ENCODE measurements at places on chromosomes 16 and 17.

DNA sequence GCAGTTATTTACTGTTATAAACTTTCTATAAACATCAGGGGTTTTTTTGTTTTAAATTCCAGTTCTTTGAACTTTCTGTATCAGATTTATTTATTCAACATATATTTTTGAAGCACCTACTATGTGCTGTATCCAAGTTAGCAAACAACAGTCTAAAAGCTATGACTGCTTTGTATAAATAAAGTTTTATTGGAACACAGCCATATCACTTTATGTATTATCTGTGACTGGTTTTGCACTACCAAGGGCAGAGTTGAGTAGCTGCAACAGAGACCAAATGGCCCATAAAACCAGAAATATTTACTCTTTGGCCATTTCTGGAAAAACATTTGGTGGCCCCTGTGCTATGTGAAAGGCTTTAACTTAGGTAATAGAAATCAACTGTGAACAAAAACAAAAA is 110.2 kb upstream of the ERCC4 start:
- no peak for DNase-seq

GRCh38 chr16:85611444-85612190 is 1.5 kb upstream of the GSE1 start:
- peak; percentile 31 for DNase-seq

DNA sequence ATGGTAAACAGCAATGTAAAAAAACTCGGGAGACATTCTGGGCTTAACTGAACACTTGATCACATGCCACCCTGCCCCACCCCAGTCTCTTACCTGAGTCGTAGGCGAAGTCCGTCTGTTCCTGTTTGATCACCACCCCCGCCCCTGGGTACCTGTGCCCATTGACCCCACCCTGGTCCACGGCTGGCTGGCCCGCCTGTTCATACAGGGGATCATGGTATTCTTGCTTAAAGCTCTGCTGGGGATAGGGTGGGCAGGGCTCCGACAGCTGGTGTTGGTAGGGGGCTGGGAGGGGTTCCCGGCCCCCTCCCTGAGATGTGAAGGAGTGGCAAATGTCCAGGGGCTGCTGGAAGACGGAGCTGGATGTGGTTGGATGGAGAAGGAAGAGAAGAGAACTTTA is 13.6 kb downstream of the ETV4 start:
- DNase-seq, result no peak

DNA sequence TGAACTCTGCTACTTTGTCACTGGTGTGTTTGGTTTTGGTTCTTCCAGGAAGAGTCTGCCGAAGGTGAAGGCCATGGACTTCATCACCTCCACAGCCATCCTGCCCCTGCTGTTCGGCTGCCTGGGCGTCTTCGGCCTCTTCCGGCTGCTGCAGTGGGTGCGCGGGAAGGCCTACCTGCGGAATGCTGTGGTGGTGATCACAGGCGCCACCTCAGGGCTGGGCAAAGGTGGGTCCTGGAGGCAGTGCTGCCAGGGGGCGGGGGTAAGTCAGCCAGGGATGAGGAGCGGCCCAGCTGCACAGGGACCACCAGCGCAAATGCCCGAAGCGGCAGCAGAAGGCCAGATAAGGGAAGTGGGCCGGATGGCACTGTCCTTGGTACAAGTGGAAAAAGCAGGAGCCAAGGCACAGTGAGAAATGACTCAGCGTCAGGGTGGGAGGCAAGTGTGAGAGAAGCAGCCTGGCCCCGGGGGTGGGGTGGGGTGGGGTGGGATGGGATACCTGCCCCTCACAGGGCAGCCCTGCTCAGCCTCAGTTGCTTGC is 41.9 kb downstream of the TMEM11 start:
- no peak for DNase-seq

DNA sequence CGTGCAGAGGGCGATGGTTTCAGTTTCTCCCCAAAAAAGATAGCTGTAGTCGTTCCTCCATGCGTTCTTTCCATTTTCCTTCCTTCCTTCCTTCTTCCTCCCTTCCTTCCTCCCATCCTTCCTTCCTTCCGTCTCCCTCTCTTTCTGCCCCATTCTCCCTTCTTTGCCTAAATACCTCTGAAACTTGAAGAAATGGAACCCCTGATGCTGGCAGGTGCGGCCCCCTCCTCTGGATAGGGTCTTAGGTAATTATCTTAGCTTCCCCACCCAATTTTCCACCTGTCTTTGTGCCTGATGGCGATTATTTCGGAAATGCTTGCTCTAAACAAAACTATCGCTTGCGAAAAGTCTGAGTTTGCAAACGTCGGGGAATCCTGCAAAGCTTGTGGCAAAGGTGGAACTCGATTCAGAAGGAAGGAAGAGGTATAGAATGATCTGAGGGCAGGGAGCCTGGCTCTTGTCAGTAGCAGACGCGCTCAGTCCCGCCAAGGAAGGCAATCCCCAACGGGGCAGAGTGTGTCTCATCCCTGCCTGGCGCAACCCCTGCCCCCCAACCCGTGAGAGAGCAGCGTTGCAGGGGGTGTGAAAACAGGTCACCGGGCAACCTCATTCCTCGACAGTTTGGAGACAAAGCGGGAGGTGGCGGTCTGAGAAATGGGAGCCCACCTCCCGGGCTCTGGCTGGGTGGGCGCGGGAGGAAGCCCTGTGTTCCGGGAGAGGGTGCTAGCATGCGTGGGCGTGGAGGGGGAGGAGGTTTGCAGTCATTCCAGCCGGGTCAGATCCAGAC is 2.9 kb upstream of the CBX8 start:
- no peak for DNase-seq

- no peak for DNase-seq
Observed at GRCh38 chr16:14366974-14367707, 262.9 kb downstream of the PARN start.

GRCh38 chr16:1331712-1332617 is 1.5 kb upstream of the BAIAP3 start:
- peak; percentile 72 for DNase-seq

DNA sequence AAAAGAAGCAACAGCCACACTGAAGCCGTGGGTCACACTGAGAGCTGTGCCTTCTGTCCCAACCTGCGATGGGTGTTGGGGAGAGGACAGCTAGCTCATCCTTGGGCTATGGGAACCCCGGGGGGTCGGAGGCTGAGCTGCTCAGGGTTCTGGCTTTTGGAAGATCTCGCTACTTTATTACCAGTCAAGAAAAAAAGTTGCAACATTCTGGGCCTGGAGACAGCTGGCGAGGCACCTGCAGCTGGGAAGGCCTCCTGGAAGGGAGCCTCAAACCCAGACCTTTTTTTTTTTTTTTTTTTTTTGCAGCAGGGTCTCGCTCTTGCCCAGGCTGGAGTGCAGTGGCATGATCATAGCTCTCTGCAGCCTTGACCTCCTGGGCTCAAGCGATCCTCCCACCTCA is 24.9 kb downstream of the TPSD1 start:
- no peak for DNase-seq

- DNase-seq, result no peak
Observed at GRCh38 chr16:81891736-81892364, 112.8 kb downstream of the PLCG2 start.

DNA sequence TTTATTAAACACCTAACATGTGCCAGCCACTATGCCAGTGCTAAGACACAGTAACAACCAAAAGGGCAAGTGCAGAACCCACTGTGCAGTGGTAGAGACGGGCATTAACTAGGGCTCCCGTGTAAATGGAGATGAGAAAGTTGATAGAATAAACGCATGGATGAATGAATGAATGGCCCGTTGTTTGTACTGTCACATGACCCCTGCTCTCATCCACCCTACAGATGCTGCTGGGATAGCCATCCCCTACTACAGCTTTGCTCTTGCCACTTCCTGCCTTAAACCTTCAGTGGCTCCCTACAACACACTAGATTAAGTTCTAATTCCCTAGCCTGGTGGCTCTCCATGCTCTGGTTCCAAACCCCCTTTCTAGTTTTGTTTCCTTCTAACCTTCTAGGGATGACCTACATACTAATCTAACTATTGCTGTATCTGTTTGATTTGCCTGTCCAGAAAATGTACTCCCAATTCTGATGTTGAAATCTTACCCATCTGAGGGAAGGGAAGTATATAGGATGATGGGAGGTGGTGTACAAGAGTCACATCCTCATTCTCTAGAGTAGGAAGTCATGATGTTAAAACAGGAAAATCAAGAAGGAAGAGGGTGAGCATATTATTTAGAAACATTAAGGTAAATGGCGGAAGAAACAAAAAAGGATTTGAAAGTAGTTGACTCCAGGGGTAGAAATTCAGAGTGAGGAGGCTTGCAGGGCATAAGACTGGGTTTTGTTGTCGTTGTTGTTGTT is 11.4 kb upstream of the TNRC6C start:
- no peak for DNase-seq

DNA sequence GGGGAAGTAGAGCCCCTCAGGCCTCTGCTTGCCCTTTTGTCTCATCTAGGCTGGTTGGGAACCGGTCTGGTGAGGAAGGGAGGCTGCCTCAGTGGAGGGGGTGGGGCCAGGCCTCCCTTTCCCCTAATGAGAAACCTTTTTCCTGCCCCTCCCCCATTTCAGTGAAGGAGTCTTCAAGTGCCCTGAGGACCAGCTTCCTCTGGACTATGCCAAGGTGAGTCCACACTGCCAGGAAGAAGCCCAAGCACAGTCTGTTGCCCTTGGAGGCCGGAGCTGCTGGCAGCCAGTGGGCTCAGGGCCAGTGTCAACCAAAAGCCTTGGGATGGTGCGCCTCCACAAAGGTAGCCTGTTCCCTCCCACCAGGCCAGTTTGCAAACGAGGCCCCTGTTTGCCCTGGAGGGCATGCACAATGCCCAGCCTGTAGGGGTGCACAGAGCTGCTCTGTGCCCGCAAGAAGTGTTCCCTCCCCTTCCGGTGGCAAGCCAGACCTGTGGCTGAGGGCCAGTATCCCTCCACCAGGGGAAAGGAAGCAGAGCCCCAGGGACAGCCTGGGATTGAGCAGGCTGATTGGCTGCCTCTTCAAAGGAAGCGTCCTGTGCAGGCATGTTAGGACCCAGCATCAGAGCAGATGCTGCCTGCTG is 3.4 kb downstream of the TRAF4 start:
- DNase-seq, result no peak

GRCh38 chr16:27301236-27301861 is 12.4 kb upstream of the IL4R start:
- no peak for DNase-seq

GRCh38 chr17:40104594-40105486 is 4.5 kb upstream of the NR1D1 start:
- DNase-seq, result no peak

DNA sequence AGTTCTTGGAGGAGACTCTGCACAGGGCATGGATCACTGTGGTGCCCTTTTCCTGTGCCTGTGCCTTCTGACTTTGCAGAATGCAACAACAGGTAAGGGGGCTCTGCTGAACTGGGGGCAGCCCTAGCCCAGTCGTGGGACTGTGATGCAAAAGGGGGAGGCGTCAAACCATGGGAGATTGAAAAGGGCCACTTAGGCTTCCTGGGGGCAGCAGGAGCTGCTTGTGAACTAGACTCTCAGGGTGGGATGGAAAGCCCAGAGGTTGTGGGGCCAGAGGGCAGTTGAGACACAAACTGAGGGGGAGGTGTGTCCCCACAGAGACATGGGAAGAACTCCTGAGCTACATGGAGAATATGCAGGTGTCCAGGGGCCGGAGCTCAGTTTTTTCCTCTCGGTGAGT is 19.6 kb downstream of the ADGRG5 start:
- DNase-seq, result no peak

- DNase-seq, result no peak
Observed at GRCh38 chr16:16830973-16831372, 452.0 kb downstream of the NPIPA7 start.

DNA sequence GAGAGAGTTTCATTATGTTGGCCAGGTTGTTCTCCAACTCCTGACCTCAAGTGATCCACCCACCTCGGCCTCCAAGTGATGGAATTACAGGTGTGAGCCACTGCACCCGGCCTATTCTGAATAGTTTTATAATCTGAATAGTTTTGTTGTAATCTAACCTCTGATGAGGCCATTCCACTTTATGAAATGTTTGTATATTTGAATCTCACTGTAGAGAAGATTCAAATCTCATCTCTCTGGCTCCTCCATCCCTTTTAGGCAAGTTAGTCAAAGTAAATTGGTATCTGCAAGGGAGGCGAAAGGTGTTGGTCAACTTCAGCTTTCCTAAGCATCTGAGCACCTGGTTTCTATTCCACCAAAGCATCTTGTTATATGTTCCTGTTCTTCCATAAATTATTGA is 131.2 kb downstream of the BRIP1 start:
- DNase-seq, result no peak

DNA sequence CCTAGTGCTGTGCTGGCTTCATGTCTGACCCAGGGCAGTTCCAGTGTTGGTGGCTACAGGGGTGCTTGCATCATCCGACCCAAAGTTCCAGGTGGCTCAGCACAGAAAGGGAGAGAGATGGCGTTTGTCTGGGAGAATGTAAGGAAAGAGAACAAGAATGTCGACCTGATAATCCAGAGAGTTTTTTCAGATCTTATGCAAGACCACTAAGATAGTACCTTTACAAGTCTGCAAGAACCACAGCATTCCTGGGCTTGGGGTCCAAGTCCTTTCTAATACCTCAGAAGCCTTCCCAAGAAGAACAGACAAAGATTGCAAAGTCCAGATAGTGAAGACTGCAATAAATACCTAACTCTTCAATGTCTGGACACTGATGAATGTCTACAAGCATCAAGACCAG is 363.0 kb upstream of the TOM1L1 start:
- no peak for DNase-seq

DNA sequence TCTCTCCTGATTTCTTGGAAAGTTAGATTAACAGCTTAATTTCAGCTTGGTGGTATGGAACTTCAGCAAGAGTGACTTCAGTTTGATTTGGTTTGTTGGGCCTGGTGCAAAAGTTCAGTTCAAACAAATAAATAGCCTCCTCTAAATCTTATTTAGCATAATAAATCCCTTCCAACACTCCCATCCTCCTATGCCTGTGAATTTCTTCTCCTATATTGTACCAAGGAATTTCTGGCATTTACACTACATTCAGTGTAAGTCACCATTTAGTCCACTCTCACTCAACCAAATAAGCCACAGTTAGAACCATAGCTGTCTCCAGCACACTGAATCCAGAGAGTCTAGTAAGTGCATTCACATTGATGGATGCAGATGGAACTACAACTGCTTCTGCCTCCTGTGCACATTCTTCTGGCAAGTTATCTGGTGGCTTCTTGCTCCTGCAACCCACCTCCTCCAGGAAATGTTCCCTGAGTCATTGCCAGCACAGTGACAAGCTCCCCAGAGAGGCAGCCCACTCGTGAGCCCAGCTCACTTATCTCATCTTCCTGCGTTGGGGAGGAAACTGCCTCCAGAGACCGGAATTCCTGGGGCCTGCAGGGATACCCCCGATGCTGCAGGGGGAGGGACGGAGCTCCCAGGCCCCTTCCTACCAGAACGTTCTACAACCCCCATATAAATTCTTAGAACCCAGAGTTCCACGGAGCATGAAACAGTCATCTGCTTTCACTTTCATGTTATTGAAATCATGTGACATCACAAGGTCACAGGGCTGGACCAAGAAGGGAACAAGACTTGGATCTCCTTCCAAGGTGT is 318.3 kb downstream of the PHKB start:
- peak; percentile 16 for DNase-seq

- no peak for DNase-seq
Observed at GRCh38 chr16:48354877-48355855, 30.0 kb downstream of the SIAH1 start.

GRCh38 chr16:35734728-35735402 is 2275.5 kb downstream of the TP53TG3F start:
- DNase-seq, result no peak
